ENCODE measurements at places on chromosomes 3 and 15. TPM values are rescaled to one million over a fixed set of nuclear protein-coding genes. Genes with fewer than 3 reads are reported as not detected.

The RASGRF1 gene
- total RNA-seq: not detected

The PCLAF gene
- total RNA-seq: 33.3 TPM

The ACKR2 gene
- not detected for total RNA-seq

The FOXB1 gene
- total RNA-seq: not detected

The ESYT3 gene
- 1.5 TPM for total RNA-seq

The RETNLB gene
- total RNA-seq: not detected

The C3orf70 gene
- not detected for total RNA-seq

The EIF4E3 gene
- total RNA-seq: 1.4 TPM

The PLCH1 gene
- not detected for total RNA-seq

The RTP2 gene
- total RNA-seq: not detected

The IFRD2 gene
- total RNA-seq: 183 TPM

The CNTN6 gene
- not detected for total RNA-seq

The FBXO40 gene
- total RNA-seq: not detected

The CCR3 gene
- total RNA-seq: not detected

The SUSD5 gene
- total RNA-seq: not detected

The BMF gene
- total RNA-seq: 0.04 TPM

The PTPN23 gene
- 14.7 TPM for total RNA-seq

The PTPRG gene
- 10.1 TPM for total RNA-seq

The TM4SF1 gene
- 154 TPM for total RNA-seq

The LINGO1 gene
- not detected for total RNA-seq

The GABRR3 gene
- not detected for total RNA-seq

The CDHR4 gene
- total RNA-seq: not detected

The SAMMSON gene
- total RNA-seq: not detected

The GP5 gene
- total RNA-seq: not detected

The RPL35A gene
- 890 TPM for total RNA-seq

The TGM4 gene
- 0.08 TPM for total RNA-seq

The ADAMTS17 gene
- total RNA-seq: 0.86 TPM

The IL17RD gene
- total RNA-seq: 1.1 TPM

The MYRIP gene
- not detected for total RNA-seq

All from hair follicular keratinocyte (primary cell).